ENCODE measurements at places on chromosomes 7 and 10.

GRCh38 chr10:5385224-5385623, 19.4 kb downstream of the TUBAL3 start:
- no peak for DNase-seq

DNA sequence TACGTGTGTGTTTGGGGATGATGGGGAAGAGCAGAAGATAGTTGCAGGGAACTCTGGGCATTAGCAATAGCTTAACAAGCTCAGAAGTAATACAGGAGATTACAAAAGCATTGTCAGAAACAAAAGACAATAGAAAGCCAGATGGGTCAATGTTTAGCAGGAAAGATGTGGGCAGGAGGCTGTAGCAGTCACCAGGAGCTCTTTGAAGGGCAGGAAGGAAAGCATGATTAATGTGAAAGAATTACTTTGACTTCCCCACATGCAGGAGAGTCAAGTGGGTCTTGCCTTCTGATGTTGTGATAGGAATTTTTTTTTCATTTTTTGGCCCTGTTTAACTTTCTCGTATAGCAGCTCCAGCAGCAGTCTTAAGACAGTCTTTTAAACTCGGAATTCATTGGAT, 6.0 kb upstream of the SMNDC1 start:
- no peak for DNase-seq

GRCh38 chr10:122013311-122013780, 24.4 kb downstream of the TACC2 start:
- DNase-seq: no peak

- DNase-seq: no peak
Measured at GRCh38 chr7:112010994-112011393, 195.2 kb downstream of the DOCK4 start.

Measured in esophagus squamous epithelium (tissue), 5 donors.